ENCODE measurements at places on chromosomes 2 and 18.

- ATAC-seq = no peak
Observed at GRCh38 chr18:48925491-48925780, 25.3 kb downstream of the SMAD7 start.

GRCh38 chr18:49135877-49136276, 185.1 kb upstream of the SMAD7 start:
- no peak for ATAC-seq

GRCh38 chr18:41783879-41784278, 171.2 kb upstream of the PIK3C3 start:
- ATAC-seq = no peak

- no peak for ATAC-seq
Observed at GRCh38 chr2:161146209-161146775, 13.9 kb upstream of the TANK start.

DNA sequence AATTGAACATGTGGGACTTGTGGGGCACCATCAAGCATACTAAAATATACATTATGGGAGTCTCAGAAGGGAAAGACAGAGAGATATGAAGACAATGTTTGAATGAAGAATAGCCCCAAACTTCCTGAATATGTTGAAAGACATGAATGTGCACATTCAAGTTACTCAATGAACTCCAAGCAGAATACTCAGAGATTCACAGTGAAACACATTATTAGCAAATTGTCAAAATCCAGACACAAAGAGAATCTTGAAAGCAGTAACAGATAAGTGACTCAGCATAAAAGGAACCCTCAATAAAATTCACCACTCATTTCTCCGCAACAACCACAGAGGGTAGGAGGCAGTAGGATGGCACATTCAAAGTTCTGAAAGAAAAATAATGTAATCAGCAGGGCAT, 8.8 kb downstream of the C2orf92 start:
- no peak for ATAC-seq

DNA sequence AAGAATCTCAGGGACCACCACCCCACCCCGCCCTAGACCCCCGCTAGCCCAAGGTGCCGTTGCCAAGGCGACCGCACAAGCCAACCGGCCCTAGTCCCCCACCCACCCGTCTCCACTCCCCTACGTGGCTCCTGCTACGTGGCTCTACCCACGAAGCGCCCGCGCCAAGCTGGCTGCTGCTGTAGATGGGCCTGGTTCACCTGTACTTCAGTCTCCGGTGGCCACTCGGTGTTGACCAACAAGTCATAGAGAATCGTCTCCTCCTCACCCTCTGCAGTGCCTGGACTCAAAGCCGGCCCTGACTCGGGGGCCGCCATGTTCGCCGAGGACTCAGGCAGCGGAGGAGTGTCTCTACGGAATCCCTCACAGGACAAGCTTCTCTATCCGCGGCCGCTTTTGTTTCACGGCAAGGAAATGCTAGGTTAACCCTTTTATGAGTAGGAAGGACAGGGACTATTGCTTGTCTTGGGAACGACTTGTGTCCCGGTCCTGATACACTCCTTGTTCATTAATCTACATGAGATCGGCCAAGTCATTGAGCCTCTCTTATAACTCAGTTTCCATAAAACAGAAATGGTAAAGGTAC, at the start of gene NBAS:
NBAS (minus strand) TSS at position 347 of the 586 bp plus-strand sequence; CDS start at position 317, 30 bp downstream.
- peak; percentile 91 for ATAC-seq

GRCh38 chr18:13558124-13558523, 168.2 kb downstream of the FAM210A start:
- ATAC-seq = peak; percentile 50
